ENCODE measurements at places on chromosomes 2 and 18.
A peak's percentile ranks its signal among the peaks of the same experiment; 100 is the strongest.

DNA sequence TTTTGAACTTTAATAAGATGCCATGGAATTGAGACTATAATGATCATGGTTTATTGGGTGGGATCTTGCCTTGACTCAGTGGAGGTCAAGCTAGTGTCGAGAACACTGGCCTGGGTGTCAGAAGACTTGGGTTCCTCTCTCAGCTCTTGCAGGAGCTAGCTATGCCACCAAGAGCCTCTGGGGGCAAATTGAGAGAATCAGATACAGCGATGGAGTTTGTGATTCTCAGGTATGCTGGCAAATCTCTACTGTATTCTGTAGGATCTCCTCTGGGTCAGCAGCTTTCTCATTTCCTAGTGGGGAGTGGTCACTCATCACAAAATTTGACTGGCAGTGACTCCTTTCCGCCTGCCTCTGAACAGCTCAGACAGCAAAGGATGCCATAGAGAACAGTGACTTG is 477.0 kb downstream of the RNF144A start:
- DNase-seq, result no peak

- no peak for DNase-seq
Measured at GRCh38 chr2:99974275-99974674, 168.1 kb downstream of the AFF3 start.

DNA sequence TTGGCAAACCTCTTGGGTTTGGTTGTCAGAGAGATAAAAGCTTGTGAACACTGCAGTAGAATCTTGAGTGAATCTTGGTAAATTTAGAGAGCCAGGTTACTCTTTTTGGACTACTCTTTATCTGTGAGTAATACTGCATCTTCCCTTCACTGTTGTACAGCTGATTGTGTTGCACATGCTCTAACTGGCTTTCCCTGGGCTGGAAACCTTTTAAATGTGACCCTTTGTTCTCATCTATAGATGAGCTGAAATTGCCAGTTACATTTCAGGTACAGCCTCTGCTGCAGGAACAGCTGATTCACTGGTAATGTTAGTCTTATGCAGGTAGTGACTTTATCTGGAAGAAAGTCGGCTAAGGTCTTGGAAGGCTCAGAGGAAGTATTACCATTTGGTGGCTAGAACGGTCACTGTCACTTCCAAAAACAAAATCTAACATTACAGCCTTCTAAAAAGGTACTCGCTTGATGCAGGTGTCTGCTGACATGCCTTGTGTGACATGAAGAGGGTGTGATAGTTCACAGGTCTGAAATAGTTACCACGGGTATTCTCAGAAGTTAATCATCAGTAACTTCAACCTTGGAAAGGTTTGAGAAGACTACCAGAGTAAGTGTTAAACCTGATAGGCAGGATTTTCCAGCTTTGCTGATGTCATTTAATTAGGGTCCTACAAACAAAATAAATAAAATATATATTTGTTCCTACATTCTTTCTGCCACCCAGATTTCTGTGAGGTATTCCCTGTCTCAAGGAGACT is 851.1 kb downstream of the SLC4A3 start:
- no peak for DNase-seq

DNA sequence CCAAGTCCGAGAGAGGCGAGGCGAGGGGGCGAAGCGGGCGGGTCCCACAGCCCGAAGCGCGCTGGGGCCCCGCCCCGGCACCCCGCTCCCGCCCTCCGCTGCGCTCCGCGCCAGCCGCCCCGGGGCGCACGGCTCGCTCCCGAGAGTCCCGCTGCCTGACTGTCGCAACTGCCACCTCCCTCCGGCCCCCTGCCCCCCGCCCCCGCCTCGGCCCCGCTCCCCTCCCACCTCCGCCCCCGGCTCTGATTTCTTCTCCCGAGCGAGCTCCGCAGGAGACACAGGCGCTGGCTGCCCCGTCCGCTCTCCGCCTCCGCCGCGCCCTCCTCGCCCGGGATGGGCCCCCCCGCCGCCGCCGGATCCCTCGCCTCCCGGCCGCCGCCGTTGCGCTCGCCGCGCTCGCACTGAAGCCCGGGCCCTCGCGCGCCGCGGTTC is at the start of gene WNT6:
Gene WNT6, plus strand, starts transcription at position 250 of the 432 bp plus-strand sequence. CDS start 233 bp downstream, outside the sequence.
- peak; percentile 41 for DNase-seq

DNA sequence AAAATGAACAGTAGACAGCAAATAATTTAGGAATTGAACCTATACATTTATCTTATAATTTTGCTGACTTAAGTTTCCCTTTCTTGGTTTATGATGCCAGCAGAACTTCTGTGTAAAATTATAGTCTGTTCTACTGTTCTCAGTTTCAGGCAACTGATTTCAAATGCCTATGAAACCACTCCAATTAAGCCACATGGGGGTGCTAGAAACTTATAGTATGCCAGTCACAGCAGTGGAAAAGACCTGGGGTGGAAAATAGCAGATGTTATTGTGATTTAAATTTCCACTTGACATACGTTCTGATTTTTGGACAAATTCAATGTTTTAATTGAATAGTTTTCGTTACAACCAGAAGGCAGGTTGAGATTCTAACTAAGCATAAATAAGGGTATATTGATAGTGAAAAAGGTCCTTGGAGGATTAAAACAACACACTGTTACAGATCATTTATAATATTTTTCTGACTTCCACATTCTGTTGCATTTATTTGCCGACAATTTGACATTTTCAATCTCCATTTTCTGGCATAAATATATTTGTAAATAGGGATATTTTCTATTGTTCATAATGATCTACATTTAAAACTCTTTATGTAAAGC is 61.4 kb downstream of the CPS1 start:
- no peak for DNase-seq

Data from left ventricle myocardium superior (tissue), 1 donor.